Liver (tissue), 10 donors: ENCODE measurements at places on chromosomes 5 and 9. TPM values are rescaled to one million over a fixed set of nuclear protein-coding genes. Genes with fewer than 3 reads are reported as not detected.

GRCh38 chr5:147628058-147628895 is 118.4 kb upstream of the DPYSL3 start:
- no peak overlapping the region for H3K4me3 ChIP-seq
- peaks cover 7% of the 10 kb centered on the region for H3K4me1 ChIP-seq
- H3K27me3 ChIP-seq, result no peaks in the 10 kb centered on the region
- H3K36me3 ChIP-seq, result no peaks in the 10 kb centered on the region

DNA sequence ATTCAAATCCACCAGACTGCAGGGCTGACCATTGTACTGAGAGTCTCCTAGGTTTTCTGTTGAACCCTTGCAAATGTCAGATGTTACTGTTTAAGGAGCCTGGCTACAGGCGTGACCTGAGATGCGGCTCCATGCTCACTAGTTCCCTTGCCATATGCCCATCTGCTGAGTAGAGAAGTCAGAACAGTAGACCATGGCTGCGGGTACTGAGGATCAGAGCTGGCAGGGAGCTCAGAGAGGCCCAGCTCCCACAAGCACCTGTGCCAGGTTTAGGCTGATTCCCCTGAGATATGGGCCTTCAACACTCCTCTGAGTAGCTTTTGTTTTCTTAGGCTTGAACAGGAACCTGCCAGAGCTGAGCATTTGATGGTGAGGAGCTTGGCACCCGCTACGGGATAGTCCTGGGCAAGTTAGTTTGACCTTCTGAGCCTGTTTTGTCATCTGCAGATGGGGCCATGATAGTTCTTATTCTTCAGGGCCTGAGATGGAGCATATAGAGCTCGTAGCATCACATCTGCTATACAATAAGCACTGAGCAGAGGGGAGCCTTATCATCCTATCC is 83.7 kb downstream of the BOD1 start:
- no peaks in the 10 kb centered on the region for H3K27me3 ChIP-seq
- H3K4me3 ChIP-seq, result no peak overlapping the region
- H3K4me1 ChIP-seq, result no peaks in the 10 kb centered on the region
- no peak for DNase-seq

DNA sequence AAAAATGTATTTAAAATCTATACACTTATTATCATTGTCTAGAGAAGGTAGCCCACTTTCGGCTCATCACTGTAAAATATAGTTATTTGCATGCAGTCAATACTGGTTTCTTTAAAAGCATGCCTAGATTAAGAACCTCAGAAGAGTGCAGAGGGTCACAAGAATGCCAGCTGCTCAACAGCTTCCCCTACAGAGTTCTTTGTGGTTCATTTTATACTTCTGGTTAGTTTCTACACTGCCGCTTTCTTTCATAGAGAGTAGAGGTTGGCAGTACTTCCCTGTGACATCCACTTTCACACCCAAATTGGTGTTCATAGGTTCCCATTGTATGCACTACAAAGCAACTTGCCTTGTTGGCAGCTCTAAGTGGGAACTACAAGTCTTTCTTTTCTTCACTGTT is 137.3 kb downstream of the KIAA0825 start:
- no peak overlapping the region for H3K27ac ChIP-seq
- DNase-seq, result no peak
- H3K27me3 ChIP-seq, result no peaks in the 10 kb centered on the region
- H3K4me1 ChIP-seq, result no peaks in the 10 kb centered on the region

DNA sequence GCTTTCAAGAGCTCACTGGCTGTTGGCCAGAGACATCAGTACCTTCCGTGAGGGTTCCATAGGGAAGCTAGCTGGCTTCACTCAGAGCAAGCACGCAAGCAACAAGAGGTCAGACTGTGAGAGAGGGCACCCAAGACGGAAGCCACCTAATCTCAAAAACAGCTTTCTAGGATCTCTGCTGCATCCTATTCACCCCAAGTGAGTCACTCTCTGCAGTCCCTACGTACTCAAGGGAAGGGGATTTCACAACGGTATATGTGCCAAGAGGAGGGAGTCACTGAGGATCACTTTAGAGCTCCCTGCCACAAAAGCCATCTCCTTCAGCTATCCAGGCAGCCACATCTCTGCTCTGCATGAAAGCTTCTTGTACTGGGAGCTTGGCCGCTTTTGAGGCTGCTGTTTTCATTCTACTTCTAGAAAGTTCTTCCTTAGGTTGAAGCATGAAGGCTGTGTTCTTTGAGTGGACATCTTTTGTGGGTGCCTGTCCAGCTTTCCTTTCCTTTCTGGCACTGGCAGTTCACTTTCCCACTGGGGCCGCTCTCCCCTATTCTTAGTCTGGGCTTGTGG is 249.5 kb downstream of the MAN2A1 start:
- no peaks in the 10 kb centered on the region for H3K4me1 ChIP-seq
- DNase-seq, result no peak
- H3K4me3 ChIP-seq, result no peak overlapping the region
- H3K27ac ChIP-seq, result no peak overlapping the region

- H3K36me3 ChIP-seq, result peaks cover 25% of the 10 kb centered on the region
- H3K27me3 ChIP-seq, result no peaks in the 10 kb centered on the region
- peak overlapping the region; percentile 77 for H3K4me3 ChIP-seq
- DNase-seq, result no peak
- peak overlapping the region; percentile 87 for H3K27ac ChIP-seq
Observed at GRCh38 chr5:16464664-16465543, 696 bp downstream of the ZNF622 start.

DNA sequence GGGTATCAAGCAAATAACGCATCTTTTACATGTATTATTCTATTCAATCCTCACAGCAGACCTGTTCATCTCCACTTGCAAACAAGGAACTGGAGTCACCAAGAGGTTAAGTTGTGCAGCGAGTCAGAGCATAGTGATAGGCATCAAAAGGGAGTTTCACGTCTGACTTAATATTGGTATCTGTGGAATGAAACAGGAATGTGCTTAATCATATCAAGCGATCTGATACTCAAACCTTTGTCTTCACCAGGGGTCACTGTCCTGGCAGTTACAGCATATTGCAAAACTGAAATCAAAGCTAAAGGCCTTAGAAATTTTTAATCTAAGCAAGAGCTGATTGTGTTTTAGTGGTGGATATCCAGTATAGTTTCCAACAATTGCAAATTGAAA is 271.6 kb downstream of the PLK2 start:
- peaks cover 11% of the 10 kb centered on the region for H3K4me1 ChIP-seq
- H3K4me3 ChIP-seq, result no peak overlapping the region
- no peak overlapping the region for H3K27ac ChIP-seq
- no peaks in the 10 kb centered on the region for H3K27me3 ChIP-seq
- no peaks in the 10 kb centered on the region for H3K36me3 ChIP-seq

DNA sequence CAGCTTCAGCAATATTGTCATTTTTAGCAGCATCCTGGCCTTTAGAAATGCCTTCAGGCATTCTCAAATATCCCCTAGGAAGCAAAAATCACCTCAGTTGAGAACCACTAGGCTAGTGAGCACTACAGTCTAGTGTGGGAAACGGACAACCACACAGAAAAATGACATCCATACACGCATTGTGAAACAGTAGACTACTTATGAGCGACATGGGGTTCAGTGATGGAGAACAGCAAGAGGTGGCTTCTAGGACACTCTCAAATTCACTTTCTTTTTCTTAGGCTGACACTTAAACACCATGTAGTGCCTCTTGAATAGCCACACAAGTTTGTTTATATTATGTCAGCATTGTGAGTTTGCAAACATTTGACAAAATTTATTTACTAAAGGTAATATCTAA is 203.0 kb downstream of the KDM4C start:
- H3K4me1 ChIP-seq, result peaks cover 2% of the 10 kb centered on the region
- no peak overlapping the region for H3K4me3 ChIP-seq
- no peaks in the 10 kb centered on the region for H3K27me3 ChIP-seq
- H3K27ac ChIP-seq, result no peak overlapping the region
- no peaks in the 10 kb centered on the region for H3K36me3 ChIP-seq

DNA sequence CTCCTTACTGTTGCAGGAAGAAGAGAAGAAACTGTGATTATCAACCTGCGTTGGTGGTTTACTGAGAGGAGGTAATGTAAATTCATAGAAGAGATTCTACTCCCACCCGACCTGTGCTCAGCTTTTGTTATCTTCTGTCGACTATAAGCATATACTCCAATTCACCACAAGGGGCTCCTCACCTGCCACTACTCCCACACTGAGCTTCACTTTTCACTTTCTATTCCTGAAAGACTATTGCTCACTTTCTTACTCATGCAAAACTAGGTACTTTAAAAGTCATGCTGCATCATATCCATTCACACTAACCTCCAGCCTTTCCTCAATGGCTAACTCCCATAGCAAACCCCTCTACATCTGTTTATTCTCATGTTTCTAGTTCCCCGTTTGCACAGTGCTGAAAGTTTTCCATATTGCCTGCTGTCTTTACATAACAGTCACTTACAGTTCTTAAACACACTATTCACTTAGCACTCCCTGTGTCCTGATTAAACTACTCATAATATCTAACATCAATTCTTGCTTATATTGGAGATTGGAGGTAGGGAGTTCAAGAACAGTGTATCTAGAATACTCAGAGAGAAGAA is 1062.6 kb downstream of the NR2F1-AS1 start:
- no peaks in the 10 kb centered on the region for H3K27me3 ChIP-seq
- H3K27ac ChIP-seq, result no peak overlapping the region
- DNase-seq, result no peak
- no peaks in the 10 kb centered on the region for H3K36me3 ChIP-seq
- H3K4me3 ChIP-seq, result peak overlapping the region; percentile 7
- H3K4me1 ChIP-seq, result no peaks in the 10 kb centered on the region

DNA sequence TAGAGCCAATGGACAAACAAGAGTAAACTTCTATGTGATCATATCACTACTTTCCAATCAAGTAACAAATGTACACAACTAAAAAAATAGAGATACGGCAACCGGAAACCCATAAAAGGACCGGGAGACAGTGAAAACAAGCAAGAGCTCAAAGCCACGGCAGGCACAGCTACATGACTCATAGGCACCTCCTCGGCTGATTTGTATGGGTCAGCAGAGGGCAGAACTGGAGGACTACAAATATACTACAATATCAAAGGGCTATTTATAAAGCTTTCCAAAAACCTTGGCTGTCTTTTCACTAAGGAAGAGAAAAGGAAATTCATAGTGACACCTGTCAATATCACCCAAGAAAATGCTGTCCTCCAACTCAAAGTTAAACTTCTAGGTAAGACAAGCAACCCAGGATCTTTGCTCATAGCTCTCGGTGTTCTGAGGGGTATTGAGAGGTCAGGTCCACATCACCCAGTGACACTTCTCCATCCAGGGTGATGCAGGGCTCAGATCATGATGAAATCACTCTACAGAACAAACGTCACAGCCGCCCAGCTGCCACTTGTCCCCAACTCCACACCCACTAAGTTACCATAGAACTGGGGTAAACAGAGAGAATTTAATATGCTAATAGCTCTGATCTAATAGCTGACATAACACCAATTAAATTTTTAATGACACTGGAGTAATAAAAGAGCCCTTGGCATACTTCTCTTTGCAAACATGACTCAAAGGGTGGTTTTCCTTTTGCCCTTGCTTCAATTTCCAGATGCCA is 41.3 kb downstream of the PFDN1 start:
- peak overlapping the region; percentile 67 for H3K27ac ChIP-seq
- no peaks in the 10 kb centered on the region for H3K27me3 ChIP-seq
- H3K4me1 ChIP-seq, result peaks cover 8% of the 10 kb centered on the region
- DNase-seq, result no peak

DNA sequence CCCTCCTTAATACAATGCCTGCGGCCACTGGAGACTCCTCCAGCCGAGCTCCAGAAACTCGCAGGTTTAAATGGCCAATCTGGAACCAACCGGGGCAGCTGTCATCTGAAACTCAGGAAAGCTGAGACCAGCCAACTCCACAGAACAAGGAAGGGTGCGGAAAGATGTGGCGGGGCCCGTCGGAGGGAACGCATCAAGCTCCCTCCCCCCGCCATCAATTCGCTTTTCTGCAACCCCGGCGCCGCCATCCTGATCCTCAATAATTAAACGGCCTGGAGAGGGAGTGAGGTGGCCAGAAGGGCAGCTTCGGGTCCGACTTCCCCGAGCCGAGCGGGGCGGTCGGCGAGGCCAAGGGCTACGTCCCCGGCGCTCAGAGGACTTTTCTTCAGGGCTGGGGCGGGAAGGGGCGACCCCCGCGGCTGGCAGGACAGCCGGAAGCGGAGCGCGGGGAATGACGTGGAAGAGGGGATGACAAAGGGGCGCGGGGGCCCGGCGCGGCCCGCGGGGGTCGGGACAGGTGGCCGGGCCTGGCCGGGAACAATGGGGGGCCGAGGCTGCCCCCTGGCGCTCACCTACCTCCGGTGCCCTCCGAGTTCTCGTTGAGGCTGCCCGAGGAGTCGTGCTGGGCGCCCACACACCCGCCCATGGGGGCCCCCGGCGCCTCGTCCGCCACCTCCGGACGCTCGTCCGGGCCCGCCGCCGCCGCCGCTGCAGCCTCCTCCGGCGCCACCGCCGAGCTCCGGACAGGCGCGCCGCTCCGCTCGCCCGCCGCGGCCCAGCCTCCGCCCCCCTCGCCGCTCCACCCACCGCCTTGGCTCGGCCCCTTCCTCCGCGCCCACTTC is at the start of gene UBTD2:
Gene UBTD2 (minus strand): TSS at position 745 of the 842 bp plus-strand sequence. CDS start 99 bp downstream, at position 646.
- peaks cover 13% of the 10 kb centered on the region for H3K4me1 ChIP-seq
- H3K4me3 ChIP-seq, result peak within 1 kb of the TSS; percentile 76
- no peaks in the 10 kb centered on the region for H3K36me3 ChIP-seq
- no peaks in the 10 kb centered on the region for H3K27me3 ChIP-seq

GRCh38 chr5:132181011-132181629 is 46.5 kb downstream of the P4HA2 start:
- peak; percentile 71 for DNase-seq
- H3K27me3 ChIP-seq, result no peaks in the 10 kb centered on the region
- H3K4me1 ChIP-seq, result peaks cover 3% of the 10 kb centered on the region
- peak overlapping the region; percentile 50 for H3K4me3 ChIP-seq
- no peaks in the 10 kb centered on the region for H3K36me3 ChIP-seq

DNA sequence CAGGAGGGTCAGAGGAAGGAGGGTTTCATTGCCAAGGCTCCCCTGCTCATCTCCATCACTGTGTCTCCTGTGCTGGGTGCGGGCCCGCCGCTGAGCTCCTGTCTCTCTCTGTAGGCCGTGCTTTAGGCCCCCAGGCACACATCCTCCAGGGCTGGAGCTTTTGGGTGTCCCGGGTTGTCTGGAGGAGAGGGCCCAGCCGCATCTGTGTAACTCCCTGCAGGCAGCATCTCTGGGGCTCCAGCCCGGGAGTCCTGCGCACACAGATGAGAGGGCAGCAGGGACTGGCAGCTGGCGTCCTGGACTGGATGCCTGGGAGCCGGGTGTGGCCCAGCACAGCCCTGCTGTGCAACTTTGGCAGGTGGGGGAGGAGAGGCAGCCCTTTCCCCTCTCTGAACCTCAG is 40.2 kb downstream of the LRSAM1 start:
- DNase-seq, result no peak
- H3K4me1 ChIP-seq, result no peaks in the 10 kb centered on the region
- peaks cover 9% of the 10 kb centered on the region for H3K36me3 ChIP-seq
- no peak overlapping the region for H3K27ac ChIP-seq
- H3K4me3 ChIP-seq, result no peak overlapping the region

Gene CTXN3
- not detected for total RNA-seq

Gene NRG2
- total RNA-seq, result not detected

Gene ORM2
- 4,866 TPM for total RNA-seq

Gene IL9
- total RNA-seq, result not detected

Gene SH3PXD2B
- 3.3 TPM for total RNA-seq
